Metanephros (tissue), 2 donors: ENCODE measurements at places on chromosomes 6 and 20. TPM values are rescaled to one million over a fixed set of nuclear protein-coding genes. Genes with fewer than 3 reads are reported as not detected.

Gene ZNF76
- 34.0 TPM for total RNA-seq

Gene TBX18
- total RNA-seq, result 16.4 TPM

Gene SPATA25
- total RNA-seq, result 4.7 TPM

Gene PLEKHG1
- total RNA-seq, result 47.4 TPM

Gene SULF2
- total RNA-seq, result 72.6 TPM

Gene TFAP2D
- total RNA-seq, result not detected

Gene CST2
- not detected for total RNA-seq

Gene ISM1
- total RNA-seq, result 1.5 TPM

Gene SYNE1
- total RNA-seq, result 304 TPM

Gene SALL4
- 7.7 TPM for total RNA-seq

Gene MCHR2
- not detected for total RNA-seq

Gene TINAG
- total RNA-seq, result 17.2 TPM

Gene PNPLA1
- total RNA-seq, result 1.1 TPM

Gene REM1
- total RNA-seq, result 2.8 TPM

Gene NFS1
- total RNA-seq, result 47.8 TPM

Gene BACH2
- total RNA-seq, result 15.6 TPM

Gene SGK2
- 40.2 TPM for total RNA-seq
